ENCODE measurements at places on chromosomes 16 and 17.

- no peak for DNase-seq
Observed at GRCh38 chr17:7137171-7137943, 22.7 kb upstream of the ASGR2 start.

- no peak for DNase-seq
Observed at GRCh38 chr17:418421-418751, 65.8 kb upstream of the RPH3AL start.

DNA sequence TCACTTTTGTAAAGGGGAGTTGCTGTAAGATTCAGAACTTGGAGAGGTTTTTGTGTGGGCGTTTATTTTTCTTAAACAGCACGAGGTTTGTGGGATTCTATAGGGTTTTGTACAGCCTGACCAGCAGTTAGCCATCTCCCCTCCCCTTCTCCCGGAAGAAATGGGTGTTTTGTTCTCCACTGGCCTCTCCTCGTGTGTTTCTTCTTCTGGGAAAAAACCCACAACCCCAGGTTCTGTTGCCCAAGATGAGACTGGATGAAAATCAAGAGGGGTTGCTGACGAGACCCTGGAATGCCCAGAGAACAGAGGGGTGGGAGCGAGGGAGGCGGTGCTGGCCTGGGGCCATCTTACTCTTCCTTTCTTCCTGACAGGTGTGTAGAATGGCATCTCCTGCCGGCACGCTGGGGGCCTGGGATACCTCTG is 186.1 kb downstream of the MSI2 start:
- no peak for DNase-seq

- DNase-seq, result no peak
Observed at GRCh38 chr17:64679710-64680216, 17.7 kb upstream of the SMURF2 start.

DNA sequence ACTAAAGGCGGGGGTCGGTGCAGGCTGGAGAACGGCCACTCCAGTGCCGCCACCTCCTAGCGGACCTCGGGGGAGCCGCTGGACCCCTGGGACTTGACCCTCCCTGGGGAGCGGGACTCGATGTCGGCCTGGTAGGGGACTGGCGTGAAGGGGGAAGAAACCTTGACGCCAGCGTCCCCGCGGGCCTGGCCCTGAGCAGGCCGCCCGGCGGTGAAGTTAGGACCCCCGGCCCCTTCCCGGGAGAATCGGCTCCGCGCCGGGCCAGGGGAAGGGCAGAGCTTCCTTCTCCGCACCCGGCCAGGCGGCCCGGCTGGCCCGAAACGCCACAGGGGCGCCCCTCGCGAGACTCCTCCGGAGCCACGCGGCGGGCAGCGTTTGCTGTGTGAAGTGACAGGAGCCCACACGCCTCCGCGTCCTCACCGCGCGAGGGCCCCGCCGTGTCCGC is 389 bp downstream of the DUS1L start:
- peak; percentile 85 for DNase-seq

GRCh38 chr17:45257115-45257514 is 4.8 kb downstream of the SPATA32 start:
- DNase-seq, result no peak

GRCh38 chr16:59180083-59180476 is 446.0 kb upstream of the GOT2 start:
- no peak for DNase-seq

- no peak for DNase-seq
Observed at GRCh38 chr17:17994271-17995069, 21.8 kb downstream of the DRC3 start.

DNA sequence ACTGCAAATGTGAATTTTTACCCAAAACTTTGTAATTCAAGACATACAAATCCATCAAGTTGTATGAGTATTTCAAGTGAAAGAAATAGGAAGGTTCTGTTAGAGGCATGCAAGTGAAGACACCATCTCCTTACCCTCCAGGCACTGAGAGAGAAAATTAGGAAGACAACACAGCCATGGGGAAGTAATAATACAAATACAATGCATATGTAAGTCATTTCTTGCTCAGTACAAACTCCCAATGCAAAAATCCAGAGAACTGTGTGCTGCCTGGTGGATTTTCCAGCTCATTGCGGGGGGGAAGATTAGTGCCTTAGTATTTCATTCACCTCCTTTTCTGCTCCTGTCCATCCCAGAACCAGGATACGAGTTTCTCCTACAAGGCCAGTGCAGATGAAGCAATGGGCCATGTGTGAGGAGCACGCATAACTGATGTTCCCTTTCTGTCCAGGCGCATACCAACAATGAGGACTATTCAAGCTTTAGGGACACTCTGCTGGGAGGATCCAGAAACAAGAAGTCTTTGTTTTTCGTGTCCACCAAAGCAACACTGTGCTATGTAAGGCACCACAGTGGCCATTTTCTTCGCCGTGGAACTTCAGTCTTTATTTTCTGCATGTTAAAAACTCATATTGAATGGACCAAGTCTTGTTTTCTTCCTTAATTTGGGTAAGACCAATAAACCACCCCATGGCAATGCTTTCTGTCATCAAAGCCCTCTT is 143.7 kb upstream of the RCVRN start:
- DNase-seq, result no peak

- no peak for DNase-seq
Observed at GRCh38 chr16:86205521-86206245, 304.6 kb upstream of the FOXF1 start.

GRCh38 chr17:28511858-28512461 is 5.8 kb downstream of the FOXN1 start:
- DNase-seq, result no peak

GRCh38 chr16:31367853-31368252 is 12.9 kb downstream of the ITGAX start:
- DNase-seq, result no peak

- DNase-seq, result no peak
Observed at GRCh38 chr16:79687249-79688130, 87.0 kb upstream of the MAF start.

GRCh38 chr16:4293181-4293716 is 20.4 kb upstream of the TFAP4 start:
- no peak for DNase-seq

GRCh38 chr17:44785921-44786320 is 27.1 kb downstream of the ADAM11 start:
- DNase-seq, result no peak

- DNase-seq, result no peak
Observed at GRCh38 chr17:73338050-73338521, 26.3 kb upstream of the CDC42EP4 start.

GRCh38 chr16:15035163-15035729 is 20.6 kb downstream of the NTAN1 start:
- no peak for DNase-seq

- no peak for DNase-seq
Observed at GRCh38 chr16:56318827-56319140, 106.6 kb downstream of the AMFR start.

- no peak for DNase-seq
Observed at GRCh38 chr17:9115214-9116191, 94.2 kb downstream of the NTN1 start.

DNA sequence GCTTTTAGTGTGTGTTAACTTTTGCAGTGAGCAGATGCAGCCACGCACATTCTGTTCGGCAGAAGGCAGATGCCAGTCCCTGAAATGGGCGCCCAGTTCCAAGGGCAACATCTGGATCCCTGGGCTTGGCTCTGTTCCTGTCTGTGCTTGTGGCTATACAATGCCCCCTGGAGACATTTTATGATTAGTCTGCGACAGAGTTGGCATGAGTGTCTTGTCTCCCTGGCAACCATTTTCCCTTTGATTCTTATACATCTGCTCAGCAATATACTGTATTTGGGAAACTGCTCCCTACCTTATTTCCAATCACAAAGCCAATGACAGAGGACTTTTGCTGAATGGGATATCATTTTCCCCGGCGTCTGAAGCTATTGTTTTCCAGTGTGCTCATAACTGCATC is 1629.5 kb upstream of the GOT2 start:
- no peak for DNase-seq

- DNase-seq, result no peak
Observed at GRCh38 chr17:50866950-50867362, 802 bp upstream of the TOB1 start.

DNA sequence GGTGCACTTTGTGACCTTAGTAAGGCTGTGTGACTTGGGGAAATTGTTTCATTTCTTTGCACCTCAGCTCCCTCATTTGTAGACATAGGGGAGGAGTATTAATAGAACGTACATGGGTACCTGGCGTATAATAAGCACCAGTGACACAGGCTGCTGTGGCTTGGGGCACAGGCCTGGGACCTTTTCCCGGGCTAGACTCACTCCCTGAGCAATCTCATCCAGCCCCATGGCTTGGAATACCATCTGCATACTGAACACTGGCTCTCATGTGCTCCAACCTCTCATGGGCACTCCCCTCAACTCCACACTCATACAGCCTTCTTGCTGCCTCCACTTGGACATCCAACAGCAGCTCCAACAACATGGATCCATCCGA is 41.0 kb upstream of the MRPS23 start:
- DNase-seq, result no peak

- DNase-seq, result no peak
Observed at GRCh38 chr17:8441690-8442089, 6.0 kb downstream of the NDEL1 start.

- DNase-seq, result no peak
Observed at GRCh38 chr17:17833658-17834357, 3.0 kb downstream of the SREBF1 start.

- DNase-seq, result no peak
Observed at GRCh38 chr16:85129876-85130704, 17.8 kb upstream of the CIBAR2 start.

DNA sequence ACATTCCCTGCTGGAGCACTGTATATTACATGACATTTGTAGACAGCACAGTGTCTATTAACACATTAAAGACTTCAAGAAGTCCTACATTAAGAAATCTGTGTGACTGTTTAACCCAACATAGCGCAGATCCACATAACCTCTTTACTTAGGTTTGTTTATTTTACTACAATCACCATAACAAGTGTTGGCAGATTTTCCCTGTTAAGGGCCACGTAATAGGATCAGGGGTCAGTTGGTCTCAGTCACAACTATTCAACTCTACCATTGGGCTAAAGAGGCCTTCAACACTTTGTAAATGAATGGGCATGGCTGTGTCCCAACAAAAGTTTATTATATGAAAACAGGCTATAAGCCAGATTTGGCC is 51.3 kb upstream of the ADORA2B start:
- DNase-seq, result no peak

DNA sequence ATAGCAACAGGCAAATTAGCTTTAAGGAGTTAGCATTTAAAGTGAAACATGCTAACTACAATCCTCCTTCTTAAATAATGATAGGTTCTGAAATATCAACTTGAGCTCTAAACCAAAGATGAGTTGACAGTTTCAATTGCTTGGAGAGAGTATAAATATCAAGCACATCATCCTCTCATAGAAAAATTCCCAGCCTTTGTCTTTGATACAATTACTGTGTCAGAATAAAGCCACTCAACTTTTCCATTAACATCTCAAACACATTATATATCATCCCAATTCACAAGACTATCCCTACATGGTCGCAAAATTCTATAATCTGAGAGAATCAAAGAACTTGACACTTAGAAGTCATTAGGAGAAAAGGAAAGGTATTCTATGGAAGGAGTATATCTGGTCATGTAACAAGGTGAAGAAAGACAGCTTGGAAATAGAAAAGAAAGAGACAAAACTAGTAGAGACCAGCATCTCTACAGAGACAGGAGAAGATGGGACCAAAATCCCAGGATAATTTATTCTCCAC is 189.8 kb downstream of the CEP112 start:
- no peak for DNase-seq

GRCh38 chr17:75531721-75532072 is 6.2 kb downstream of the LLGL2 start:
- no peak for DNase-seq

DNA sequence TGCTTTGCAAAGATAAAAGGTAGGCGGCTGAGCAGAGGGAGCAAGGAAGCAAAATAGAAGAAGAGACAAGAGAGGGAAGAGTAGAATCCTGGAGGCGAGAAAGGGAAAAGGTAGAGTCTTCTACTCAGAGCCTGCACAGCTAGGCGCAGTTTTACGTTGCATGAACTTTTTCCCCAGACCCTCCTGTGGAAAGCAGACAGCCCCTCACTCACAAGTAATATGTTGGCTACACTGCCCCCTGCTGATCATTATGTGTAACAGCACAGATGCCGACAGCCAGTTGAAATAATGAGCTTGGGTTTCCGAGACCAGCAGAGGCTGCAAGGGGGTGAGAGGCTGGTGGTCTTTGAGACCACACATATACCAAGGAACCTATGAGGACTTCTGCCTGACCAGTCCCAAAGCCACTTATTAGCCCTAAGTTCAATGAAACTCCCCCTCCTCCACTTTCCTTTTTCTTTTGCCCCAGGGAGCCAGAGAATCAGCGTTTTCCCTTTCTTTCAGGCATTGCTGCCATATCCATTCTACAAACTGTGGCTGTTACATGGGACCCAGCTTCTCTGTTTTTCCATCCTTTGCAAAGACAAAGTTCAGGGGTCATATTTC is 22.5 kb upstream of the CMTR2 start:
- no peak for DNase-seq

GRCh38 chr17:33989361-33990148 is 265.5 kb upstream of the CCL2 start:
- no peak for DNase-seq

All from GM19239 (cell line).